ENCODE measurements at places on chromosomes 3 and 15.

- no peak for DNase-seq
Observed at GRCh38 chr3:12458901-12459300, 25.4 kb upstream of the TSEN2 start.

DNA sequence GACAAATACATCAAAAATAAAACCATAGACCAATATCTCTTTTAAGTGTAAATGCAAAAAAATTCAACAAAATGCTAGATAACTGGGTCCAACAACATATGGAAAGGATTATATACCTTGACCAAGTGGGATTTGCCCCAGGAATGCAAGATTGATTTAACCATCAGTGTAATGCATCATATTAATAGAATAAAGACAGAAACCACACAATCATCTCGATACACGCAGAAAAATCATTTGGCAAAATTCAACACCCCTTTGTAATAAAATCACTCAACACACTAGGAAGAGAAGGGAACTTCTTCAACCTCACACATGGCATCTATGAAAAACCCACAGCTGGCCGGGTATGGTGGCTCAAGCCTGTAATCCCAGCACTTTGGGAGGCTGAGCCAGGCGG lies 19.5 kb downstream of the GREM1 start:
- no peak for DNase-seq

DNA sequence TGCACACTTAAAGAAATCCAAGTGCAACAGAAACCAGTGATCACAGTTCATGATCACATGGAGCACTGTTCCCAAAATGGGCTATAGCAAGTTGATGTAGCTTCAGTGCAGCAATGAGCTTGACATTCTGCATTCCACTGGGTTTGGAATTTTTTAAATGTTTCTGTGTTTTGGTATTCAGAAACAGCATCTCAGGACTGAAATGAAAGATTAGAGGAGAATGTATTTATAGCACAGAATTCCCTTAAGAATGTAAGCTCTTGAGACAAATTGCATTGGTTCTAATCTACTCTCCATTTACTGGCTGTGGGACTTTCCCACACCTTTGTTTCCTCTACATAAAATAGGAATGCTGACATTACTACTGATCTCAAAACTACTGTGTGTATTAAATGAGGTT lies 162.7 kb downstream of the FGF12 start:
- no peak for DNase-seq

DNA sequence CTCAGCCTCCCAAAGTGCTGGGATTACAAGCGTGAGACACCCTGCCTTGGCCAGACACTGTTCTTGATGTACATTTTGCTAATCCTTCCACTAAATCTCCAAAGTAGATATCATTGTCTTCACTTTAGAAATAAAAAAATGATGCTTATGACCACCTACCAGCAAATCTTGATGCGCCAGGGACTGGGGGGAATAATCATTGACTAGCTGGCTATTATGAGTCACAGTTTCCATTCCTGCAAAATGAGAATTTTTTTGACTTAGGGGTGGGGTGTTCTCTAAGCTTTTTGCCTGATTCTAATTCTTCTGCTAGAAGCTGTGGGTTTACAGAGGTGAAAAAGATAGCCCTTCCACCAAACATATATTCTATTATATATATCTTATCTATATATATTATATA lies 17.1 kb upstream of the RFC4 start:
- DNase-seq = no peak
